T-helper 9 cell (primary cell): ENCODE measurements at places on chromosomes 16 and 17.

DNA sequence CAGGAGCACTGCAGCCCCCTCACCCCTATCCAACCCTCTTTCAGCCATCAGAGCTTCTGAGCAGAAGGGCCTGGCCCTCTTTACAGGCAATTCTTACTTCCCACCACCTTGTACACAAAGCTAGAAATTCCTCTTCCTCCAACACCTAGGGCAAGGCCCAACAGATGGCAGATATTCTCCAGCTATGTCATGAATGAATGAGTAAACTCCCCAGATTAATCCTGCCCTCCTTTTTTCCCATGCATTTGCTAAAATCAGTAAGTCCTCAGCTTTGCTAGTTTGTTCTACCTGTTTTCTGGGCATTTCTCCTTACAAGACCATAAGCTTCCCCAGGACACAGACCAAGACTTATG is 20.4 kb upstream of the MRPS23 start:
- no peak for DNase-seq

DNA sequence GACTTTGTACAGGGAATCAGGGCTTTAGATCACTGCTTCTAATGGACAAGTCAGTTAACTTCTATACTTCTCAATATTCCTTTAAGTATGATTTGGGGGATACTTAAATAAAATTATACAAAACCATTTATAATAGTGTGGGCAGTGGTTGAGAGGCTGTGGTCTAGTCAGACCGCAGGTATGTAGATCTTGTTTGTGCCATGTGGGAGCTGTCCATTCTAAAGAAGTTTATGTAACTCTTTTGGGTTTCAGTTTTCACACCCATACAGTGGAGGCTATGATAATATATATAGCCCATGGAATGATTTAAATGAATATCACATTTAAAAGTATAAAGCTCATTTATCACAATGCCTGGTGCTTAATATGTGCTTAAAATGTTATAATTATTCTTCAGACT is 654.3 kb upstream of the KIF2B start:
- no peak for DNase-seq

GRCh38 chr16:22098405-22099255 is 6.3 kb downstream of the VWA3A start:
- no peak for DNase-seq

- no peak for DNase-seq
Measured at GRCh38 chr17:2837147-2837561, 40.9 kb downstream of the RAP1GAP2 start.

DNA sequence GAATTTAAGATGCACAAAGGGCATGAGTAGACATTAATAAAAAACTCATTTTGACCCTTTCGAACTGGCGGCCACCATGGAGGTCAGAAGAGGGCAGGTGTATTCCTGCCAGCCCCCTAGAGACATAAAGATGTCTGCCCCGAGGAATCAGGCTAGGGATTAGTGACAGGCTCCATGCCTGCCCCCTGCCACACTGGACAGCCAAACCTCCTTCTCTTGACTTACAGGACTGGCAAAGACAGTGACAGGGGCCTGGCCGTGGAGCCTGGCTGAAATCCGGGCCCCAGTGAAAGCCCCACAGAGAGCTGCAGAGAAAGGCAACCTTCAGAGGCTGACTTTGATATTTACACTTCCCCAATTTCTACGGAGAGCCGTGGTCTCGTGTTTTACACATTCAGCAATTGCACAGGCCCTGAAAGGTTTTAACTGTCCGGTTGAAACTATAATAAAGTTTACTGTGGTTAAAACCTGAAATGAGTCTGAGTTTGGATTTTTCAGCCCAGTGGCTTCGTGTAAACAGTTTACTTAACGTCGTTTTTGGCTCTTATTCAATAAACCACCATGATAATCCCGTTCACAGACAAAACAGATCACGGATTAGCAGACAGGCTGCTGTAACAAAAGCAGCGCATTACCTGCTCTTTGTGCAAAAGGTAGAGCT is 243.9 kb upstream of the MYOCD start:
- no peak for DNase-seq

- no peak for DNase-seq
Measured at GRCh38 chr17:68176718-68177117, 71.1 kb upstream of the AMZ2 start.

DNA sequence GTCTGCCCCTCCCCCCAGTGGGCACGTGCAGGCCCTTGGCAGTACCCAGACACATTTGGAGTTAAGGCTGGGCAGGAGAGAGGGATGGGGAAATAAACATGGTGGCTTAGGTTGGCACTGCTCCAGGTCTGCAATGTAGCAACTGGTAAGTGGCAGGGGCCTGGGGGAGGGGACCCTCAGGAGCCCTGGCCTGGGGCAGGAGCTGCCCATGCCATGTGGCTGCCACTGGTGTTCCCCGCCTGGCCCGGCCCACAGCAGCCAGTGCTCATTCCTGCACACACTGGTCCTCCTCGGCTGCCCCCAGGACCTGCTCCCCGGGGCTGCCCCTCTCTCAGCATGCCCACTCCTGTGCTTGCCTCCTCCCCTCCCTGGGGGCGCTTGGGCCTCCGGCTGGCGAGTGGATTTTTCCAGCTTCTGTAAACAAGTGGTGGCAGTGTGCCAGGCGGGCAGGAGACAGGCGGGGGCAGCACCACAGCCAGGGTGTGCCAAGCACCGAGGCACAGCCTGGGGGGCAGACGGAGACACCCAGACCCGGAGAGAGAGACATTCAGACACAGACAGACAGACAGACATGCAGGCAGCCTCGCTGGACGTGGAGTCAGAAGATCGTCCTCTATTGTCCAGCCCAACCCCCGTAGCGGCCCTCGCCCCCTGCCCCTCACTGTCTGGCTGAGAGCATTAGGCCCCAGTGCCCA is 9.4 kb downstream of the THRA start:
- DNase-seq: no peak

GRCh38 chr16:52191531-52192134 is 355.3 kb downstream of the TOX3 start:
- DNase-seq: peak; percentile 30

GRCh38 chr16:3908951-3909437 is 28.5 kb upstream of the CREBBP start:
- DNase-seq: no peak

DNA sequence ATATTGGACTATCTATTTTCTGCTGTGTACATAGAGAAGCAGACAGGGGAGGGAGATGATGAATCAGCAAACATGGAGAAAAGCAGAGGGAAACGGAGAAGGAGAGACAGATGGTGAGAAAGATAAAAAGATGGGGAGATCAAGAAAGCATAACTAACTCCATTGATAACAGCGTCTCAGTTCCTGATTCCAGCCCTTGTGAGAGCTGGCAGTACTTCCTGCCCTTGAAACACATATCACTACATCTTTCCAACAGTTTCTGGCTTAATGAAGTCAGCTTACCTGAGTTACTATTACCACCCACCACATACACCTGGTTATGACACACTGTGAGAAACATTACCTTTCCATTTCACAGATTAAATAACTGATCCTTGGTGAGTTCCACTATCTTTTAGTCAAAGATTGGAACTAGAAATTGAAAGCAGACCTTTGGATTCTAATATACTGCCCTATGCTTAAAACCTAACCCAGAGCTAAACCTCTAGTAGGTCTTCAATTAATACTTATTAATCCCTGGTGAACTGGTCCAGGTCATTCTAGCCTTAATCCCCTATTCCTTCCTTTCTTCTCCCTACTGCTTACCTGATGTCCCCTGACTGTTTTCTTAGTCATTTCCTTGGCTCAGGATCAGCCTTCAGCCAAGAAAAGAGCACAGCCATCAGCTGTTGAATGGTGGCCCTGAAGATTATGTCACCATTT is 346.6 kb upstream of the CCL2 start:
- no peak for DNase-seq
